Fibroblast of skin of scalp (primary cell): ENCODE measurements at places on chromosomes 3 and 15.

DNA sequence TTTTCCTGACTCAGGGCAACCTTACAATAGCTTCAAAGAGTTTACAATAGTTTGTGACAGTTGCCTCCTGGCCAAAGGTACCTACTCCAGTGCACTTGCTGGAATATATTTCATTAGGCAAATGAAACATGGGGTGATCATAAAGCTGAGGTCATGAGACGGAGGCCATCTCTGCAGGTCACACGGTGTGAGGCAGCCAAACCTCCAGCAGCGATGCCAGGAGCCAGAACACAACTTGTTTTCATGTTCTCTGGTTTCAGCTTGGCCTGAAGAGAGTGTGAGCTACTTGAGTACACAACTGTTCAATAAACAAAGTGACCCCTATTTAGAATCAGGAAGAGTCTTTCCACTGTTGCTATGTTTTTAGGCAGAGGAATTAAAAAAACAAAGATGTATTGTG lies 42.7 kb upstream of the PYGO1 start:
- no peak for DNase-seq

GRCh38 chr3:15486020-15486419 lies 35.5 kb downstream of the COLQ start:
- DNase-seq = no peak

DNA sequence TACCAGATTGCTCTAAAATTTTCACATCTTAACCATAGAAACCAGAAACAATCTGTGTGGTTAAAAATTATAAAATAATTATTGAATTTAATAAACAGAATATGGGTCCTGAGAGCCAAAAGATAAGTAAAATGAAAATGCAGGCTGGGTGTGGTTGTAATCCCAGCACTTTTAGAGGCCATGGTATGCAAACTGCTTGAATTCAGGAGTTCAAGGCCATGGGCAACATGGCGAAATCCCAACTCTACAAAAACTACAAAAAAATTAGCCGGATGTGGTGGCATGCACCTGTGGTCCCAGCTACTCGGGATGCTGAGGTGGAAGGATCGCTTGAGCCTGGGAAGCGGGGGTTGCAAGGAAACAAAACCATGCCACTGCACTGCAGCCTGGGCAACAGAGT lies 236.1 kb downstream of the STAG1 start:
- no peak for DNase-seq

GRCh38 chr3:128398586-128398985 lies 68.1 kb downstream of the DNAJB8 start:
- DNase-seq = no peak

DNA sequence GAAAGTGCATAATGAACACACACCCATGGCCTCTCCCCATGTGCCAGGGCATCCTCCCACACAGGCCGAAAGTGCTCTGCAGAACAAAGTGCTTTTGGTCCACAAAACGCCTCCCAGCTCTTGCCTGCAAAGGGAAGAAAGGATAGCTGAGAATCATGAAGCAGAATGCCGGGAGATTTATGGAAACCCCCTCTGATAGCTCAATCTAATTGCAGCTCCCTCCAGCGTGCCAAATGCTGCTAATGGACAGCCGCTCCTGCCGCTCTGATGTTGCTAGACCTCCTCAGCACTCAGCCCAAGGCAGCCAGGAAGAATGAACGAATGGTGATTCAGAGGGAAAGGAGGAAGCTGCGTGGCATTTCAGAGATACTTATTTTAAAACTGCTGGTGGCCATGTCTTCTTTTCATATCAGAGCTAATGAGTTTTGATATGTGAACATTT lies 145.3 kb downstream of the TJP1 start:
- peak; percentile 58 for DNase-seq

- DNase-seq = no peak
These were observed 1.3 kb upstream of the PXYLP1 start for GRCh38 chr3:141230293-141230692.

- DNase-seq = no peak
These were observed 50.2 kb downstream of the CHDH start for GRCh38 chr3:53795789-53796560.

DNA sequence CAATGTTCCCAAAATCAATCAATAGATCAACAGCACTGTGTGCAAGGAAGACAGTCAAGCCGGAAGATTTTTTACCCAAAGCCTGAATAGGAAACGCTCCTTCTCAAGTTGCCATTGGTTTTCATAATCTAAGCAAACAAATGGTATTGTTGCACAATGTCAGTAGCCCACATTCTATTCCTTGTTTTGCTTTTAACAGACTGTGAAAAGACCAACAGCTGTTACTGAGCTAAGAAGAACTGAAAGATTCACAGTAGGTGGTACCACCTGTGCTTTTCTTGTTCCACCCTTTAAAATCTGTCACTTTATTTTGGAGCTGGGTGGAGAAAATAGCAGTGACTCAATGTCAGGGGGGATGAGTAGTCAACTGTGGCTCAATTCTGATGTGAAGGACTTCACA lies 357.5 kb upstream of the CADM2 start:
- no peak for DNase-seq

GRCh38 chr3:16665282-16665741 lies 60.1 kb upstream of the DAZL start:
- peak; percentile 79 for DNase-seq

GRCh38 chr3:115503394-115503793 lies 119.9 kb upstream of the GAP43 start:
- no peak for DNase-seq

DNA sequence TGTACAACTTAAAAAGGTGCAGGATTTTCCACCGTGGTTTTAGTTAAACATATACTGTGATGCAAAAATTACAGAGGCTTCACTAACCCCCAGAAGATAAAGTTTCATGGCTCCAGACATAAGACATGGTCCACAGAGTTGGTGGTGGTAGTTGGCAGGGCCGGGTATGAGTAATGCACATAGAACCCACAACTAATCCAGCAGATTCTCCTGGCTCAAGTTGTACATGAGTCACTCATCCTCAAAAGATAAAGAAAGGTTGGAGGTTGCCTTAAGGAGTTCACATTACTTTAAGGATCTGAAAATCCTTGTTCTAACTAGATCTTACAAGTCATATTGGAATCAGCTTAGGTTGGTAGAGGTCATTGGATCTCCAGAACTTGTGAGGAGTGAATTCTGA lies 98.3 kb upstream of the ZBTB20 start:
- DNase-seq = peak; percentile 89

DNA sequence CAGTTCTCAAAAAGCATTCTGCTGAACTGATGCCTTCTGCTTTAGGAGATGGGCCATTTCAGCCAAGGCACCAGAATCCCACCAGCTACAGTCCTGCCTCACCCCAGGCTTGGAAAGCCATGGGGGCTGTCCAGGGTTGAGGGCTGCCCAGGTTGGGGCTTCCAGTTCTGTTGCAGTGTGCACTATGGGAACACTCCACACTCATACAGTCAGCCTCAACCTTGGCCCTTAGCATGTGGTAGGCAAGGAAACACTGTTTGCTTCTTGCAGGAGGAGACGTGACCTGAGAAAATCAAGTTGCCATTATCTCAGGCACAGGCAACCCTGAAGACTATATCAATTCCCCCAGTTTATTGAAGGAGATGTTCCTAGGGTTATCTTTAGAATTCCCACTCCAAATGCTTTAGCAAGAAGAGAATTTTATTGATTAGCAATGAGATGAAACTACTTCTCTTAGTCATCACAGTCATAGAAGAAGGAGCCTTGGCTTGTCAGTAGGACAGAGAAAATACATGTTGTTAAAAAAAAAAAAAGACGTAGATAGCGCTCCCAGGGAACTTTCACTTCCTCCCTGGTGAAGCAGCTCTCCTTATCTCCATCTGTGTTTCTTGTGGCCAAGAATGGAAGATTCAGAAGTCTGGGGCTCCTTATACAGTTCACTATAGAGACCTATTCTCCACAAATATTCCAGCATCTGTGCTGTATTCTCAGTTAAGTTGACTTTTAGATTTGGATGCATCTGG lies 38.3 kb upstream of the IL12A start:
- DNase-seq = no peak

DNA sequence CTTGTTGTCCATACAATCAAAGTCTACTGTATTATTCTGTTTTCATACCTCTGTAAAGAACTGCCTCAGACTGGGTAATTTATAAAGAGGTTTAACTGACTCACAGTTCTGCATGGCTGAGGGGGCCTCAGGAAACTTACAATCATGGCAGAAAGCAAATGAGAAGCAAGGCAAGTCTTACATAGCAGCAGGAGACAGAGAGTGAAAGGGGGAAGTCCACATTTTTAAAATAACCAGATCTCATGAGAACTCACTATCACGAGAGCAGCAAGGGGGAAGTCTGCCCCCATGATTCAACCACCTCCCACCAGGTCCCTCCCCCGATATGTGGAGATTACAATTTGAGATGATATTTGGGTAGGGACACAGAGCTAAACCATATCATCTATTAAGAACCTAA lies 724.6 kb upstream of the CBLB start:
- DNase-seq = no peak

GRCh38 chr15:79973456-79974195 lies 2.6 kb upstream of the BCL2A1 start:
- no peak for DNase-seq

DNA sequence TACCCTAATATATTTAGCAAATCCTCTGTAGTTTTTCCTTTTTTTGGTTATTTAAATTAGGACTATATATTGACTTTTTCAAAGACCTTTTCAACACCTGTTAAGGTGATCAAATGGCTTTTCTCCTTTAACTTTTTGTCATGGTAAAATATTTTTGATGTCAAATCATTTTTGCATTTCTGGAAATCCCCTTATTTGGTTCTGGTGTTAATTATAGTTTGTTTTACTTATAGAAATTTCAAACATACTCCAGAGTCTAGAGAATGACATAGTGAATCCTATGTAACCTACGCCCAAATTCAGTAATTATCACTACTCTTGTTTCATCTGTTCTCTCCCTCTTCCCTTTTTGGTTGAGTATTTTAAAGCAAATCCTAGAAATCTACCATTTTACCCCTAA lies 121.3 kb upstream of the TBL1XR1 start:
- DNase-seq = no peak

DNA sequence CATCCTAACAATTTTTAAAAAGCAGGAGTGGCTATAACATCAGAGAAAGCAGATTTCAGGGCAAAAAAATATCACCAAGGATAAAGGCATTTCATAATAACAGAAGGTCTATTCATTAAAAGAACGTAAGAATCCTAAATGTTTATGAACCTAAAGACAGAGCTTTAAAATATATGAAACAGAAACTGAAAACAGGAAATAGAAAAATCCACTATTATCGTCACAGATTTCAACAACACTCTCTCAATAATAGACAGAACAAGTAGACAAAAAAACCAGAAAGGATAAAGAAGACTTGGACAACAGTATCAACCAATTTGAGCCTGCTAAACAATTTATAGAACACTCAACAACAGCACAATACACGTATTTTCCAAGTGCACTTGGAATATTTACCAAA lies 71.4 kb downstream of the FBXL22 start:
- DNase-seq = no peak

DNA sequence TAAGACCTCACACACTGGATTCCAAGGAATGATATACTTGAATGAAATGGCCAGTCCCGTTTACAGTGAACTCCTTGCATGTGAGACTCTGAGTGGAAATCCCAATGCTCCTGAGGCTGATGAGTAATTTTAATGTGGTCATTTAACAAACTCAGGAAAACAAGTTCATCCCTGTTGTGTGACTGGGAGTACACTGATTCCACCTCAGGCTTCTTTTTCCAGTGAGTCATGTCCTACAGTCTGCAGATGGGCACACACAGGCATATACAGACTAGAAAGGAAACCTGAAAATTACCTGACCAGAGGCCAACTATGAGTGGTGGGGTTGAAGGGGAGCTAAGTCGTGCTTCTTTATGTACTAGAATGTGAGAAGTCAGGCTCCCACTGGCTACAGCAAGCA lies 5.8 kb downstream of the SQOR start:
- peak; percentile 88 for DNase-seq

GRCh38 chr3:15728766-15729165 lies 69.0 kb downstream of the ANKRD28 start:
- no peak for DNase-seq

GRCh38 chr15:24675332-24676144 lies at the start of gene NPAP1:
TSS of gene NPAP1 (plus strand) at chr15:24675775. CDS start at chr15:24675868, 93 bp downstream.
- no peak for DNase-seq

- DNase-seq = peak; percentile 48
These were observed 95.4 kb downstream of the FRMD5 start for GRCh38 chr15:44099671-44100070.

DNA sequence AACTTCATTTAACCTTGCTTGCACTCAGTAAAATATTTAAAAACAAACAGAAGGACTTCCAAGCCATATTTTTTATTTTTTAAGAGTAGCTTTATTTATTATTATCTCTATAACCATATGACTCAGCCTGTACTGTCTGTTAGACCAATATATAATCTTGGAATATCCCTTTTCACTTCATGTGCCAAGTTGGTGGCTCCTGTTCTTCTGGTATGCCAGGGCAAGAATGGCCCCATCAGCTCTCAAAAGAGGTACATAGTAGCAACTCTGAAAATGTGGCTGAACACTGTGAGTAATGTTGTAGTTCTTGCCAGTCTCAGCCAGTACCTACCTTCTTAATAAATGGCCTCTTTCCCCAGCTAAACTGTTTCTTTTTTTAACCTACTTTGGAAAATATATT lies 257.0 kb upstream of the UBE2E1 start:
- DNase-seq = no peak

DNA sequence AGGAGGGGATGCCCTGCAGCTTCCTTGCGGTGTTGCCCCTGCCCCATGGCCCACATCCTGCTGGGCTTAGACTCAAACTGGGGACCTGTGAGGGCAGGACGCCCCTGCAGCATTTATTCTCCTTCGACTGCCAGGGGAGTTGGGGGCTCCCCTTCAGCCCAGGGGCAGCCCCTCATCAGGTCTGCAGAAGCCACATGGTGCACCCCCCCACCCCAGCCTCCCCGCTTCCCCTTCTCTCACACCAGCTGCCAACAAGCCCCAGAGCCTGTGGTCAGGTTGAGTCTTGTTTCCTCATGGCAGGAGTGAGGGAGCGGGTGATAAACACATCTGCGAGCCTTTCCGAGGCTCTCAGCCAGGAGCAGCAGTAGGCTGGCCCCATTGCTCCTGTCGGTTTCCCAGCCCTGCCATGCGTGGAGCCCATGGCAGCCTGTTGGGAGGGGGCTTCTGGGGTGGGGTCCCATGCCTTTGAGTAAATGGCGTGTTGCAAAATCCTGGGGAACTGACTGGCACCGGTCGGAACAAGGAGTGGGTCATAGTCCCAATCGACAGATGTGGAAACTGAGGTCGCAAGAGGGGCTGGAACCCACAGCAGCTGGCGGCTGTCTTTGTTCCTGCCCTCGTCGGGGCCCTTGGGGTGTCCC lies 27.8 kb downstream of the WNT7A start:
- no peak for DNase-seq

DNA sequence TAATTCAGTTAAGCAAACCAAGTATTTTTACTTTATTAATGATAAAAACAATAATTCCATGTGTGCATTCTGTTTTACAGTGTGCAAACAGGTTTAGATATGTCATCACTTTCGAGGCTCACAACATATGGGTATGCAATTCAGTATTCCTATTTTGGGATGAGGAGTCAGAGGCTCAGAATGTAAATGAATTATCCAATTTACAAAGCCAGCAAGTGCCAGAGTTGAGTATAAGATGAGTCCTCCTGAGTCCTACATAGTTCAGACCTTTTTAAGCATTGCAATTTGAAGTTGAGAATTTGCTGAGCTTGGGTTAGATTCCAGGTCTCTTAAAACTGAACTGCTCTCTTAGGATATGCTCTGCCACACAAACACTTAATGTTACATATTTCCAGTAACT lies 424.2 kb upstream of the ROBO2 start:
- DNase-seq = peak; percentile 15

- no peak for DNase-seq
These were observed 168.2 kb upstream of the GPR149 start for GRCh38 chr3:154598166-154598565.

GRCh38 chr3:12369598-12369997 lies 80.7 kb downstream of the PPARG start:
- no peak for DNase-seq

GRCh38 chr3:71429597-71429988 lies 153.9 kb downstream of the FOXP1 start:
- no peak for DNase-seq
